Stimulated activated CD4-positive, alpha-beta T cell treated with anti-CD3 and anti-CD28 coated beads, Interleukin-15, amount 100 ng/mL, for 1 hour (primary cell): ENCODE measurements at places on chromosomes 11 and 22.

DNA sequence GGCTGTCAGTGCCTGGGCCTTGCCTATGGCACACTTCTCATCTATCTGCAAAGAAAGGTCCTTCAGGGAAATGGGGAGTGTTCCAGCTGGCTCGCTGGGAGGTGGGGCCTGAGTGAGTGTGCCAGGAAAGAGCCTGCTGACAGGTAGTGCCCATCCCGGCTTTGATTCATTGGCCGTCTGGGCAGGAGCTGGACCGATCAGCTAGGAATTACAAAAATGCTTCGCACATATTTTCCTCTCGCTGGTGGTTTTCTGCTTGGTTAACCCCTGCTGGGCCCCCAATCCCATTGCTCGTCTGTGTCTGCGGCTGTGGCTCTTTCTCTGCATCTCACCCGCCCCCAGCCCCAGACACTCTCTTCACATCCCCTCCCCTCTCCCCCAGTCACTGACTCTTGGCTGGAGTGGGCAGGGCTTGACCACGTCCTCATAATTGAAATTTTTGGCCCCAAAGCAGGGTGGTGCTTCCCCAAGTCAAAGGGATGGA, 10.8 kb downstream of the LIF start:
- DNase-seq = no peak

DNA sequence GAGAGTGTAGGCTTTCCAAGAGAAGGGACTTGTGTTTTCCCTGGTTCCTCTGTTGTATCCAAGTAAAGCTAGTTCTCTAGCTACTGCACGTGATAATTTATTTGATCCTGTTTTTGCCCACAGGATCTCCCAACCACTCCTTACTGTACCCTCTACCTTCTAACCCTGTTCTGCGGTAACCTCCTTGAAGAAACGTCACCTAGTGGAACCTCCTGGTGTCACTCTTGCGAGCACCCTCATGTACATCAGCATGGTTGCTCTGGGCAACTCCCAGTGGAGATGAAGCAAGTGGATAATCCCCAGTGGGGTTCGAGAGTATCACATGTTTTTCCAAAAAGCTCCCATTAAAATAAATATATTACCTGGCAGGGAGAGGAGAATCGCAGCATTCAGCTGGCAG, 108.9 kb upstream of the CLMP start:
- DNase-seq = no peak

DNA sequence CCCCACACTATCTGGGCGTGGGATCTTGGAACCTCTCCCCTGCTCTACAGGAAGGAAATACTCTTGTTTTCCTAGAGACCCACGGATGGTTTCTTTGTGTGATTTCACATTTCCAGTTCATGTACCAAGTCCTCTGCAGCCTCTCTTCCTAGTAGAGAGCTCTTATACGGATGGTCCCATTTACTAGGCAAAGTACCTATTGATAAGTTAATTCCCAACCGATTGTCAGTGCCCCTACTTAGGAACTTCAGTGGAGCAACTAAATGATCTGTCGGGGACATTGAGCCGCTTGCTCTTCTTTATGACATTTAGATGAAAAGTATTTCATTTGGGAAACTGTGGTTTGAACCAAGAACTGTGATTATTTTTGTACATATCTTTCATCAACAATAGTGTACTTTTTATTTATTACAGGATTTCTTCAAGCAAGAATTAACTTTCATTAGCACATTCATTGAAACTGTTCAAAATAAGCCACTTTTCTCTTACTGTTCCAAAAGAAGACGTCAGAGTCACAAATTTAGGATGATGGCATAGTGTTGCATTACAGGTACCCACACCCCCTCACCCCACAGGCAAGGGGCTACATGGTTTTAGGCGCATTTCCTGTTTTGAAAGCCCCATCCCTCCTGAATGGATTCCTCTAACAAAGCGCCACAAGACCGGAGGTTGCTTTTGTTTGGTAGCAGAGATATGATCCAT, 34.2 kb downstream of the ELMOD1 start:
- no peak for DNase-seq

GRCh38 chr11:27673979-27674663, 26.1 kb downstream of the BDNF start:
- no peak for DNase-seq

GRCh38 chr11:79966592-79966991, 525.8 kb upstream of the TENM4 start:
- DNase-seq = no peak

DNA sequence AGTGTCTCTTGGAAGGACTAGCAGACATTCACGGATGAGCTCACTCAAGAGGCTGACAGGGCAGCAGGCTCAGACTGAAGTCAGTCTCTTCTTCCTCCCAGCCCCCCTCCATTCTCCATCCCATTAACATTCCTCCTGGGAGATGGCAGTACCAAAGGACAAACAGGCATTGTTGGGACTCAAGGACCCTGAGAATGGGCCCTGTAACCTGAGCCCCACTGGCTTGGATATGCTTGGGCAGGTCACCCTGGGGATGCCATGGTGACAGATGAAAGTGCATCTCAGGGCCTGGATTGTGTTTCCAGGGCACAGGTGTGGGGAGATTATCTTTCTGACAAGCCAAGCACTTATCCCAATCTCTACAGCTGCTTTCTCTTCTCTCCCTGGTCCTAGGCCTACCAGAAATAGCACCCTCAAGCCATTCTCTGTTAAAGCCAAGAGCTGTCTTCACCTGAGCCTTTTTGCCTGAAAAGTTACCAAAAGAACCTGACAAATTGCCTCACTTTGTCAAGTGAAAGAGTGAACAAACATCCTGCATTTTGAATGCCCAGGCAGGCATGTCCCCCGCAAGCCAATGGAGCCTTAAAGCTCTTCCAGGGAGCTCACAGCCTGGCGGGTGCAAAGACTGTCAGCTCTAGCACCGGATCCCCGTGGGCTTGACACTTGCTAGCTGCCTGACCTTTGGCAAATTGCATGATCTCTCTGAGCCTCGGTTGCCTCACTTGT, 366.0 kb upstream of the NARS2 start:
- no peak for DNase-seq

GRCh38 chr11:7905549-7905948, 25.5 kb downstream of the OR10A6 start:
- no peak for DNase-seq

GRCh38 chr22:27885977-27886842, 32.8 kb downstream of the PITPNB start:
- no peak for DNase-seq

DNA sequence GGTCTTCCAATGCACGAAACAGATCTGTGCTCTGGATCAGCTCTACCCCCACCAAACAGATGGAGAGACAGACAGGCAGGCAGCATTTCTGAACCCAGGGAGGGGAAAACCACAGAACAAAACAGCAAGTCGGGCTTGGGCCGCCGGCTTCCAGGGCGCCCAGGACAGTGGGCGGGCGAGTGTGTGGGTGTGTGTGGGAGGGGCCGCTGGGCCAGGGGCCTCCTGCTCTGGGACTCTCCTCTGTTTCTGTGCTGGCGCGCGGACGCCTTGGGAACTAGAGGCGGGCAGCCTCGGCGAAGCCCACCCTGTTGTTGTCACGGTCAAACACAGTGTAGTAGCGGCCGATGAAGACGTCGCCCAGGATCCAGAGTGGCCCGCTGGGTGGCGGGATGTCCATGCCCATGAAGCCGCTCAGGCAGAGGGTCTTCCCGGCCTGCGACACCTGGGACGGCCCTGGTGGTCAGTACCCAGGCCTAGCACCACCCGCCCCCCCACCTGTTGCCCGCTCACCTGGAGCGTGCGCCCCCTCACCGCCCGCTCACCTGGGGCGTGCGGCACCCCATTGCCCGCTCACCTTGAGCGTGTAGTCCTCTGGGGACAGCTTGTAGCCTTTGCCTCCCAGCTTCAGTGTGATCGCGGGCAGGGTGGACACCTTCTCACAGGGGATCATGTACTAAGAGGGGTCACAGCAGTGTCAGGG, 3.0 kb upstream of the IFITM10 start:
- no peak for DNase-seq

DNA sequence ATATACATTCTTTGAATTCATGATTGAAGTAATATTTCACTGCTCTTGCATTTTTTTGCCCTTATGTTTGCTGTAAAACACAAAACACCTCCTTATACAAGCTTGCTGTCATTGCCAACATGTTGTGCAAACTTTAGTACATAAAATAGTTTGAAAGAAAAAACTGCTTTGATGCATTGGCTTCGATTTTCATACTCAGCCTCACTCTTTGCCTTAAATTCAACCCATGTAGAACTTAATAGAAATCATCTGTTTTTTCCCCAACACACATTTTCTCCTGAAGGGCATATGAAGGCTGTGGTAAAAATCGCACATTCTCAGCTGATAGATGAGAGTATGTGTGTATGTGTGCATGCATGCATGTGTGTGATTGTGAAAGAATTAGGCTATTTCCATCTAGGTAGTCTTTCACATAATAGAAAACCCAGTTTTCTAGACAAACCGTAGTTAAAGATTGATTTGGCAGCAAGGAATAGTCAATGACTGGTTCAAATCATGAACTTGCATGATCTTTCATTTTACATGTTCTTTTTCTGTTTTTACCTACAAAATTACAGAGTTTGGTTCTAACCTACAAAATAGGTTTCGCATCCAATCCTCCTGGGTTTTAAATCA, 72.8 kb upstream of the MTMR2 start:
- DNase-seq = no peak

DNA sequence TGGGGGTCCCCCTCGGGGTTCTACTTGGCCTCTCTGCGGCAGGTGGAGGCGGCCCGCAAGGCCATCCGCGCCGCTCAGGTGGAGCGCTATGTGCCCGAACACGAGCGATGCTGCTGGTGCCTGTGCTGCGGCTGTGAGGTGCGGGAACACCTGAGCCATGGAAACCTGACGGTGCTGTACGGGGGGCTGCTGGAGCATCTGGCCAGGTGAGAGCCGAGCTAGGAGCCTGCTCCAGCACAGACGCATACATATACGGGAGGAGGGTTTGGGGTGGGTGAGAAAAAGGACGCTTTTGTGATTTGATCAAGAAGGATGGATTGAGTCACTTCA, 415 bp downstream of the CENATAC start:
- no peak for DNase-seq

DNA sequence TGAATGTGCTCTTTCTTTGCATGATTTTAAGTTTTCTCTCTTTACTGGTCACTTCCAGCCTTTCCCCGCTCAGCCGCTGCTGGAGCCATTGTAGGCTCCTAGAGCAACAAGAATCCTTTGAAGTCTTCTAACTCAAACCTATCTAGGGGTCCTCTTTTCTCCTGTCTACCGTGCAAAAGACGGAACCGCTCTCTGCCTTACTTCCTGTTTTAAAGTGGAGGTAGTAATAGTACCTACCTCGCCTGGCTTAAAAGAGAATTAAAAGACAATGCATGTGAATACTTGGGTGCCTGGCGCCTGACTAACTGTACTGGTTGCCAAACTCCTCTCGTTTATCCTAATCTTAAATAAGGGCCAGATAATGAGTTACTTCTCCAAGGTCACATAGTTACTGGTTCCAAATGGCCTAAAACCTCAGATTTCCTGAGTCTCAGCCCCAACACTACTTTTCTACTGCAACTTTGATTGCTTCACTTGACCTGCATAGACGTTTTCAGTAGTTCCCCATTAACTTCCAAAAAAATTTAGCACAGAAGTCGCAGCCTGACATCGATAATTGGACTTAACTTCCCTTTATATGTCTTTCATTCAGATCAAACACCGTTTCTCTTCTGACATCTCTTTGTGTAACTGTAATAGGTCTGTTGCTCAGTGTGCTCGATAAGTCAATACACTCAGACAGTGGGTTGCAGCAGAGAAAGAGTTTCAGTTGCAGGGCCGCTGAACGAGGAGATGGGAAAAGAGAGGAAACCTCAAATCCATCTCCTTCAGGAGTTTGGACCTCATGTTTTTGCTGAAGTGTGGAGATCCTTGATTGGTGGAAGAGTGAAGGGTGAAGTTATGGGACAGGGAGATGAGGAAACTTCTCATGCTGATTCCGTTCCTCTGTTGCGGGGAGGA, 891 bp downstream of the SAMM50 start:
- DNase-seq = no peak

GRCh38 chr11:68383976-68384501, 71.6 kb downstream of the LRP5 start:
- peak; percentile 26 for DNase-seq

- DNase-seq = no peak
Observed at GRCh38 chr22:37212174-37212906, at the start of gene SSTR3. TSS of gene SSTR3 (minus strand) at chr22:37212477. CDS start at chr22:37207803, 4,674 bp downstream.

DNA sequence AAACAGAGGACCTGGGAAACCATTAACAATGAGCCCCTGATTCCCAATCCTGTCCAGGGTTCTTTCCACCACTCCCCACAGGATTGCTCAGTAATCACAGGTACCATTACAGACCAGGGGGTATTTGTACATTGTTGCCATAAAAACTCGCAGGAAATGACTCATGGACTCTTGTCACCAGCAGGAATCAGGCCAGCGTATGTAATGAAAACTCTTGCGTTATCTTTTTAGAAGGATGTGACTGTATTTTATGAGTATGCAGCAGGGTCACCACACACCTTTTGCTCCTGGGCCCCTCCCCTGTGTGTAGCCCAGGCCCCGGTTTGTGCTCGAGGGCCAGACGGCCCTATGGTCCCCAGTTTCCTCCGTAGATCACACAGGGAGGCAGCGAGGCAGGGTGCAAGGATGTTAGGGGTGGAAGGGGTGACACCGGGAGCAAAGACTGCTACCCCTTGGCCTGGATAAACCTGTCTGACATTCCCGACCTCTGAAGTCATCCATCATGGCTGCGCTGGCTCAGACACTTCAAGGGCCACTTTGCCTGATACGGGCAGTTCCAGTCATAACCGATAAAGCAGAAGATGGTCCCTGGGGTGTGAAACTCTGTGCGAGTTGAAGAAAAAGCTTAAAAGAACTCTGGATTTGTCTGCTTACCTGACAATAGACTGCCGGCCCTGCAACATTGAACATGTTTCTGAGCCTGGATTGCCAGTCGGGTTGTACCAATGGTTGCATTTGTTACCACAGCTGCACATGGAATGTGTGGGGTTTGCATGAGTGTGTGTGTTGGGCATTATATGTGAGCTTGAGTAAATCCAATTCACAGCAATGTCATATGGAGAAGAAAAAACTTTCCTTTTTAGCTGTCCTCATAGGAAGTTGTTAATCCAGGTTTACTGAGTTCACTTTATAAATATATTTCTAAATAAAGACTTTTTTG, 56.9 kb downstream of the MICAL2 start:
- no peak for DNase-seq

DNA sequence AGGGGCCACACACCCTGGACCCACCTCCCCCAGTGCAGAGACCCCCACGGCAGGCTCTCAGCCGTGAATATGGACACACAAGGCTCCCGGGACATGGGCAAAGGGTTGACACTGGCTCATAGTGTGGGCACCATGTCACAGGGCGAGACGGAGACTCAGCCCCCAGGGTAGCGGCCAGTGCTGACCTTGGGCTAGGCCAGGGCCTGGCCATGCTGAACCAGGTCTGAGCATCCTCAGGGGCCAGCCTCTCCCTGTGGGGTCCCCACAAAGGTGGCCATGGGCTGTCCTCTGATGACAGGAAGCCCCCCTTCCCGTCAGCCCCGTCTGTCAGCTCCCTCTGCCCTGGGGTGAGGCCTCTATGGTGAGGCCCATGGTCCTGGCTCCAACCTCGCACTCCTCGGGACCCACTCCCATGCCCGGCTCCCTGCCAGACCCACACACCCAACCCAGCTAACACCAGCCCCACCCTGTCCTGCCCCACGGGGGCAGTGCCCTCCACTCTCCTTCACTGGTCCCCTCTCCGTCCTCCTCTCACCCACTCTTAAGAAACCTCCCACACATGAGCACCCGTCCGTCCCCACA, 19.0 kb upstream of the PRODH start:
- DNase-seq = no peak
